T-helper 17 cell (primary cell): ENCODE measurements at places on chromosomes 11 and 22.

- no peak for DNase-seq
These were observed 36.6 kb downstream of the TMEM45B start for GRCh38 chr11:129852125-129852740.

GRCh38 chr11:48013269-48013901, 33.0 kb downstream of the PTPRJ start:
- peak; percentile 45 for DNase-seq

GRCh38 chr11:57663975-57664374, 3.9 kb upstream of the ZDHHC5 start:
- no peak for DNase-seq

DNA sequence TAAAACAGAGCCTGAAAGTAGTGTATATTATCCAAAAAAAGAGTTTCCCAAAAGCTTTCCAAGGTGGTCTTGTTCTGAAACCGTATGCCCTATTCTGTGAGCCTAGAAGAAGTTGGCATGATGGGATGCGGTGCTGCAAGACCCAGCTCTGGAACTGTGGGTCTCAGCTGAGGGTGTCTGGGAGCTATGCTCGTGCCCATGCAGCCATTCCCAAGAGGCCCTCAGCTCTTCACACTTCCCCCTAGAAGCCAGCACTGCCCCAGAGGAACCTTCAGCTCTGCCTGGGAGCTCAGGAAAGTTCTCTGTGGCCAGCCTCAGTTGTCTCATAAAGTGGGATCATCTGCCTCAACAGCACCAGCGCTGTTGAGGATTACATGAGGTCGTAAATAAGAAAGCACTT, 6.4 kb upstream of the SYT12 start:
- DNase-seq = no peak

DNA sequence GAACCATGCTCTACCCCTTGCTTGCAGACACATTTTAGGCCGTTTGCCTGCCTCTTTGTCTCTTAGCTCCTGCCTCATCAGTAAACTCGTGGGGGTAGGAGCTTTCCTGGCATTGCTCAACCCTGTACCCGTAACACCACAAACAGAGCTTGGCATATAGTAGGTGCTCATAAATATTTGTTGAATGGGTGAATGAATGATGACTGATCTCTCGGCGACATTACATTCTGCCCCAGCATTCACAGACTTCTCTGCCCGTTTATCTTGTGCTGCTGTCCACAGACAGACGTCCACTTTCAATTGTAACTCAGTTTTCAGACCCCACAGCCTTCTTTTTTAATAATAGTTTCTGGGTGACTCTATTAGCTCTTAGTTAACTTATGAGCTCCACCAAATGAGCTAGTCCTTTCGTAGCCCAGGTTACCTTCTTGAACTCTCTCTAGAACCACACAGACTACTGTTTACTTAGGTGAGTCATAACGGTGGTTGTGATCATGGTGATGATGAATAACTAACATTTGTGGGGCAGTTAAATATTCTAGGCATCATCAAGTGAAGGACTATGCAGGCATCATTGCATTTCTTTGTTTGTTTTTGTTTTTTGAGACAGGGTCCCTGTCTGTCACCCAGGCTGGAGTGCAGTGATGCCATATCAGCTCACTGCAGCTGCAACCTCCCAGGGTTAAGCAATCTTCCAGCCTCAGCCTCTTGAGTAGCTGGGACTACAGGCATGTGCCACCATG, 188.4 kb downstream of the ADAMTS15 start:
- no peak for DNase-seq
